Activated naive CD4-positive, alpha-beta T cell treated with anti-CD3 and anti-CD28 coated beads, Interleukin-2, amount 10 ng/mL, durations not matched to agents 7 days and 5 days (primary cell): ENCODE measurements at places on chromosomes 2 and 18.
A peak's percentile ranks its signal among the peaks of the same experiment; 100 is the strongest.

DNA sequence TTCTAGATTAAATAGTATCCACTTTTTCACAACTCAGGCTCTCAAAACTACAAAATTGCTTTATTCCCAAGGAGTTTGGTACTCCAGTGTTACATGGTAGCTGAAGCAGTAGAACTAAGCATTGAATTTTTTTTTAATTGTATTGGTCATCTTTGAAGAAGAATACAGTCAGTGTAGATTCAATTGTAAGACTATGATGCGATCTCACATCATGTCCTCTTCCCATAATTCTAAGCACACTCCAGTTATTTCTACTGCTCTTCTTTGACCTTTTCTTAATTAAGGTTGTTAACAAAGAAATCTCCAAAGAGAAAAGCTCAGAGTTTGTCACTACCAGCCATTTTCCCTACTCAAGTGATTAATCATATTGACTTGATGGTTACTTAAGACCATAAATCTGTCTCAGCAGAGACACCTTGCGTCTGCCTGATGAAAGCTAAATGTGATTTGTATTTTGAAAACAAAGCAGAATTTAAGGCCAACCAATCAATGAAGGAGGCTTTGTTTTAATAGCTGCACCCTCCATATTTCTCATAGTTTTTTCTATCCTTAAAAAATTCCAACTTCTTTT, 130.2 kb downstream of the DTNA start:
- no peak for DNase-seq

DNA sequence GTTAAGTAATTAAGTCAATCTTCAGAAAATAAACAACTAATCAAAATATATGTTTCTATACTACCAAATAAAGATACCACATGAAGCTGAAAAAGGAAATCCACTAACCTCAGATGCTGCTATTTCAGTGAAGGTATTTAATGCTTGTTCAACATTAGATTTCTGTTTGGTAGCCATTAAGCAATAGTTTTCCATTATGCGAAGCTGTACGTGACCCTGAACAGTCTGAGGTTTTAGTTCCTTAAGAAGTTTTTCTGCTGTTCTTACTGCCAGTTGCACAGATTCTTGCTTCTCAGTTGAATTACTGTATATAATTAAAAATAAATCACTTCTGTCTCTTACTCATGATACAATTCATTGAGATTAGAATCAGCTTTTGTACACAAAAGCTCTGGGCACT, 65.4 kb downstream of the TTC21B start:
- DNase-seq = no peak

- DNase-seq = no peak
These were observed 154.8 kb downstream of the COL6A3 start for GRCh38 chr2:237259201-237259600.

DNA sequence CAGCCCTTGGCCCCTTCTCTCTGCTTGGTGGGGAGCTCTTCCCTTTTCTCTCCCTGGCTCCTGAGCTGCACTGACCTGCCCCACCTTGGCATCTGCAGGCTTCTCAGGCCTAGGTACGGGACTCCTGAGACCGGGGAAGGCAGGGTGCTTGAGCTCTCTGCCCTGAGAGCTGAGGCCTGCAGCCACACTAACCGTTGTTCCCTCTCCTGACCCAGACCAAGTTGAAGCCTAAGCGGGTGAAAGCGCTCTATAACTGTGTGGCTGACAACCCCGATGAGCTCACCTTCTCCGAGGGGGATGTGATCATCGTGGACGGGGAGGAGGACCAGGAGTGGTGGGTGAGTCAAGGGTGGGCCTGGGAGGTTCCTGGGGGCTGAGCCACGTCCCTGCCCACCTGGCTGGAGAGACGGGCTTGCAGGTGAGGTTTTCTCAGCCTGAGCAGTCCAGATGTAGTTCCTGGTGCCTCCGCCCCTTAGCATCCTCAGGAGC, 22.2 kb downstream of the ITGB1BP1 start:
- no peak for DNase-seq

GRCh38 chr2:219344751-219345430, 12.3 kb upstream of the RESP18 start:
- no peak for DNase-seq

GRCh38 chr18:77071711-77072292, 60.8 kb downstream of the MBP start:
- peak; percentile 66 for DNase-seq
